ENCODE measurements at places on chromosomes 7 and 10.
A peak's percentile ranks its signal among the peaks of the same experiment; 100 is the strongest.

- no peak for DNase-seq
These were observed 86.4 kb upstream of the SAMD8 start for GRCh38 chr10:75024971-75025523.

DNA sequence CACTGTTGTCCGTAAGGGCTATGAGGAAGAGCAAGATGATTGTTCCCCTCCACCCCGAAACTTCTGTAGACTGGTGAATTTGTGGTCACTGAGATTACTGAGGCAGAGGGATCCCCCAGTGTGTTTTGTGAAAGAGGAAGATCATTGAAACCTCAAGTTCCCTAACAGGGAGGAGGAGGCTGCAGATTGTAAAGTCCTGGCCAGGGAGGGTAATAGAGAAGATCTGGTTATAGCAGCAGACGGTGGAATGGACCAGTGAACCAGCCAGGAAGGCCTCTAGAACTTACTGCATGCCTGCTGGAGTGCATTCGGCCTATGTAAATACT is 31.1 kb downstream of the LMTK2 start:
- no peak for DNase-seq

- no peak for DNase-seq
These were observed 96.9 kb upstream of the LRRTM3 start for GRCh38 chr10:66828957-66829356.

GRCh38 chr10:119041326-119041725 is 11.8 kb downstream of the NANOS1 start:
- no peak for DNase-seq

- DNase-seq: no peak
These were observed 111.3 kb upstream of the CHST15 start for GRCh38 chr10:124204726-124205125.

DNA sequence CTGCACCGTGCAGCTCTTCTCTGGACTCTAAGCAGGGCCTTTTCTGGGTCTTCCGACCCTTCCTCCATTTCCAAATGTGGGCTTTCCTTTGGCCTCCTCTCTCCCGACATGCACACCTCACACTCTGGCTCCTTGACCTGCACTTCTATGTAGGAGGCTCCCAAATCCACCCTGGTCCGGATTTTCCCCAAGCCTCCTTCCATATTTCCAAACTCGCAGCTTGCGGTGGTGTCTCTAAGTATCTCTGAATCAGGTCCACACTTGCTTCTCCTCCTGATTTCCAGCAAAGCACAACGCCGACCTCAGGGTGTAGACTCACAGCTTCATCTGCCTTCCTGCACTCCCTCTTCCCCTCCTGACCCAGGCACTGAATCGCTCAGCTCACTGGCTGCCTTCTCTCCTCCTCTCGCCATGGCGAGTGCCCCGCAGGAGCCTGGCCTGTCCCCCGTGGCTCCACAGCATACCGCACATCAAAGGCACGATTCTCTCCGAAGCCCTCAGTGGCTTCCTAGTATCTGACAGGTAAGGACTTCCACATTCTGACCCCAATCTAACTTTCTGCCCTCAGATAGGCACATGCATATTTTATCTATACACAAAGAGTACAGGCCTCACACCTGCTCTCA is 27.8 kb downstream of the DIP2C start:
- DNase-seq: no peak

GRCh38 chr10:816958-817357 is 114.5 kb downstream of the LARP4B start:
- no peak for DNase-seq

DNA sequence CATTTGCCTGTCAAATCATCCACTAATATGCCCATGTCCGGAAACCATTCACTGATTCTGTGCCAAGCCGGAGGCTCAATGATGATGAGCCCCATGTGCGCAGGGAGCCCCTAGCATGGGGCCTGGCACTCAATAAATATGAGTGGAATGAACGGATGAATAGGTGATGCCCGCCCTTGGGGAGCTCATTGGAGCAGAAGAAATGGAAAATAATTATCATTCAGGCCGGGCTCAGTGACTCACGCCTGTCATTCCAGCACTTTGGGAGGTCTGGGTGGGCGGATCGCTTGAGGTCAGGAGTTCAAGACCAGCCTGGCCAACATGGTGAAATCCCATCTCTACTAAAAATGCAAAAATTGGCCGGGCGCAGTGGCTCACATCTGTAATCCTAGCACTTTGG is 11.0 kb downstream of the RHBDD2 start:
- DNase-seq: no peak

DNA sequence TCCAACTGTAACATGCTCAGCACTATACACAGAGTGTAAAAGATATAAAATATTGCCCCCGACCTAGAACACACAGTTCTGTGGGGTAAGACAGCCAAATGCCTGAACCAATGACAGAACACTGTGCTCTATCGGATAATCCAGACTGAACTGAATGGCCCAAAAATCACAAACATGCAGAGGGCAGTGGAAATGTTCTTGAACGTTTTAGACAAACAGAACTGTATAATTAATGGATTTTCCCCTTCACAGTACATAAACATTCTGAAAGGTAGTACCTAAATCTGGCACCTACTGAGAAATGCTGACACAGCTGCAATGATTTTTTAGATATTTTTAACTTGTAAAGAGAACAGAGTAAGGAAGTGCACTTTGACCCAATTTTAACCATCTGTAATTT is 33.4 kb downstream of the PARD3 start:
- no peak for DNase-seq

GRCh38 chr10:125549653-125550052 is 133.3 kb downstream of the TEX36 start:
- DNase-seq: no peak

- DNase-seq: no peak
These were observed 15.9 kb downstream of the UBN2 start for GRCh38 chr7:139246905-139247304.

DNA sequence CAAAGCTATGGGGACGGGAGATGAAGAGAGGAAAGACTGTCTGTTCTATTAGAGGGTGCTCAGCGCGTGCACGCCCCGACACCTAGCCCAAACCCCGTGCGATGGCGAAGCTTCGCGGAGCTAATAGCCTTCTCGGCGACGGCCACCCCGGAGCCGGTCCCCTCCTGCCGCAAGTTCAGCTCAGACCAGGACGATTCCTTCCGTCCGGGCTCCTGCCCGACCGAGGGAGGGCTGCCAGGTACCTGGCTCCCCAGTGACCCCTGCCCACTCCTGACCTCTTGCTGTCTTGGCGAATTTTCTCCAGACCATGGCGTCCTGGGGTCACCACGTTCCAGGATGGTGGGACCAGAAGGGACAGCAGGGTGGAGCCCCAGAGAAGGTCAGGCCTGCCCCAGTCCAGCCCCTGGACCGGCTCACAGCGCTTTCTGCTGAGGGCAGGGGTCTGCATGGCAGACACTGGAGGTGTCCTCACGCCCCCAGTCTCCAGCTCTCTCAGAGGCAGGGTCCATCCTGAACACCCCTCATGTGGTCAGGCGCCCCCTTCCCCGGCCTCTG is 36.7 kb downstream of the UNCX start:
- DNase-seq: no peak

DNA sequence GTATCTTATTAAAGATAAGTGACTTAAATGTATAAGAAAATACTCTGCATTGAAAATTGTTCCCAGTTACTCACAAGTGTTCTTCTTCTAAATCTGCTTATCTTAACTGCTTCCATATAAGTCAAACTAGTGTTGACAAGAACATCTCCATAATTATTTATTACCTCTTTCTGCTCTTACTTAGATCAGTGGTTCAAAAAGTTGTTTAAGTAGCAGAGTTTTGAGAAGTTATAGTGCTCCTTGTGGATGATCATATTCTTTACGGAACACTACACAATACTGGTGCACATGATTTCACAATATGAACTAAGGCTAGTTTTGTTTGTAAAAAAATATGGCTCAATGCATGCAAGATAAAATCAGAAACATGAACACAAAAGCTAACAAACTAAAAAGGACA is 168.4 kb downstream of the SEMA3D start:
- DNase-seq: no peak

DNA sequence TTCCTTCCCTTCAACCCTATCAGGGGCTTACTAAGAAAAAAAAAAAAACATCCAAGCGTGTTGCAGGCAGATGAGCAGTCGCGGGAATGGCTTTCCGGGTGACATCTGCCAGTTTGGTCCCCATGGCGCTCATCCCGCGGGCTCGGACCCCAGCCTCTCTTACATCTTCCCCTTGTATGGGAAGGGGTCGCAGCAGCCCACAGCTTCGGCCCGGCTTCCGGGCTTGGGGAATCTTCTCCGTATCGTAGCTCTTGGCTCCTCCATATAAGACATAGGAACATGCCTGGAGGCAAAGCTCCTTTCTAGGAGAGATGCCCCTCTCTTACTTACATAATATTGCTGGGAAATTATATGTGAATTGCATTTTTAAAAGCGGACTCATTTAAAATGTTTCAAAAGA is 99.5 kb downstream of the CUX1 start:
- no peak for DNase-seq

DNA sequence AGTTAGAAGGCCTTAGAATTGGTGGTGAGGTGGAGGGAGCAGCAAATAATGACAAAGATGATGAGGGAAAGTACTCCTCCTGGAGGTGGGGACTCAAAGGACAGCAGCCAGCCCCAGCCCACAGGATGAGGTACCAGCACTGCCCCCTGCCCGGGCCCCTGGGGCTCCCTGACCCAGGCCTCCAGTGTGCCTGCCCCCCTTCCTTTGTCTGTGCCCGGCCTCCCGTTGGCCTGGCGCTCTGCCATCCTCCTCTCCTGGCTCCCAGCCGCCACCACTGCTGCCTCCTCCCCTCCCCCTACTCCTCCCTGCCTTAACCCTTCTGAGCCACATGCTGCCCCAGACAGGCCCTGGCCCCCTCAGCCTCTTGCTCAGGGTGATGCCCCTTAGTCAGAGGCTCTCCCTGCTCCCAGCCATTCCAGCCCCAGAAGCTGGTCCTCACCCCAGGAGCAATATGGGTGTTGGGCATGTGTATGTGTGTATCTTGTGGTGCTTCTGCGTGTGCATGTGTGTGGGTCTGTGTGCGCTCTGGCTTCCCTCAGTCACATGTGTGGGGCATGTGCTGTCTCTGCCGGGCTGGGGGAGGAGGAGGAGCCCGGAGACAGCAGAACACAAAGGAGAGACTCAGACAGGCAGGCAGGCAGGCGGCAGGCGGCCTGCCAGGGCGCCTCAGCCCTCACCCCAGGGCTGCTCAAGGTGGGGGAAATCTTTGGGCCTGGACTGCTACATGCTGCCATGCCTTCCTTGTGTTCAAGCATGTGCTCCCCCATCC is 2.6 kb downstream of the LDB1 start:
- DNase-seq: peak; percentile 53

DNA sequence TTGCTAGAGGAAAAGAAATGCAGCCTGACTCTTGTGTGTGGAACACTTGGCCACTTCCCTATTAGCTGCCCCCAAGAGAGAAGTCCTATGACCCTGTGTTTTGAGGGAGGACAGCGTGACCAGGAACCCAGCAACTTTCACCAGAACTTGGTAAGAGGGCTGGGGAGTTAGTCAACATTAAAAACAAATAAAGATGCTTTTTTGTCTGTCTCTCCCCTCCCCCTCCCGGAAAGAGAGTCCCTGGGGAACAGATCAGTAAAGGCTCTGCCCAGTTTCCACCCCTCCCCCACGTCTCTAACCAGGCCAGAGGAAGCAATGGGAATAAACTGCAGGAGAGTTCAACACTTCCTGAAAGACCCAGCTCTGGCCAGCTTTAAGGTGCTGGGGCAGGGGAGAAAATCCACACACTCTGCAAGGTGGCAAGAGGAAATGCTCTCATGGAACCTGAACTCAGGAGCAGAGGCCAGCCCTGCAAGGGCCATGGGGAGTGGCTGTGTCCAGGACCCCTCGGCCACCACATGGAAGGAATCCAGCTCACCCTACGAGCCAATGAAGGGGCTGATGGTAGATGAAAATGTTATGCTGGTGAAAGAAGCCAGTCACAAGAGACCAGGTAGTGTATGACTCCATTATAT is 21.5 kb downstream of the SH3PXD2A start:
- DNase-seq: peak; percentile 29

DNA sequence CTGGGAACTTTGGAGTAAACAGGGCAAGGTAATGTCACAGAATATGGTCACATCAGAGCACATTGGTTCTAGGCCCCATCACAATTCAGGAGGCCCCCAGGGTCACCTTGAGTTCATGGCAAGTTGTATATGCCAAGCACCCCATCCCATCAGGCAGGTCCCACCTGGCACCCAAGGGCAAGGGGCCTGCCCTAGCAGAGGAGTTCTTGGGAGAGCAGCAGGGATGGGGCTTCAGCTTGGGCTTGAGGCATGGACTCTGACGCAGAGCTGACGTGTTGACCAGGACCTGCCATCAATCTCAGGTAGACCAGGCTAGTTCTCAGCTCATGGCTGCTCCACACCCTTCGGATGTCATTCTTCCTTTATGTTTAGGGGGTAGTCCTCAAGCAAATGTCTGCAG is 20.9 kb downstream of the PLAC9 start:
- no peak for DNase-seq

DNA sequence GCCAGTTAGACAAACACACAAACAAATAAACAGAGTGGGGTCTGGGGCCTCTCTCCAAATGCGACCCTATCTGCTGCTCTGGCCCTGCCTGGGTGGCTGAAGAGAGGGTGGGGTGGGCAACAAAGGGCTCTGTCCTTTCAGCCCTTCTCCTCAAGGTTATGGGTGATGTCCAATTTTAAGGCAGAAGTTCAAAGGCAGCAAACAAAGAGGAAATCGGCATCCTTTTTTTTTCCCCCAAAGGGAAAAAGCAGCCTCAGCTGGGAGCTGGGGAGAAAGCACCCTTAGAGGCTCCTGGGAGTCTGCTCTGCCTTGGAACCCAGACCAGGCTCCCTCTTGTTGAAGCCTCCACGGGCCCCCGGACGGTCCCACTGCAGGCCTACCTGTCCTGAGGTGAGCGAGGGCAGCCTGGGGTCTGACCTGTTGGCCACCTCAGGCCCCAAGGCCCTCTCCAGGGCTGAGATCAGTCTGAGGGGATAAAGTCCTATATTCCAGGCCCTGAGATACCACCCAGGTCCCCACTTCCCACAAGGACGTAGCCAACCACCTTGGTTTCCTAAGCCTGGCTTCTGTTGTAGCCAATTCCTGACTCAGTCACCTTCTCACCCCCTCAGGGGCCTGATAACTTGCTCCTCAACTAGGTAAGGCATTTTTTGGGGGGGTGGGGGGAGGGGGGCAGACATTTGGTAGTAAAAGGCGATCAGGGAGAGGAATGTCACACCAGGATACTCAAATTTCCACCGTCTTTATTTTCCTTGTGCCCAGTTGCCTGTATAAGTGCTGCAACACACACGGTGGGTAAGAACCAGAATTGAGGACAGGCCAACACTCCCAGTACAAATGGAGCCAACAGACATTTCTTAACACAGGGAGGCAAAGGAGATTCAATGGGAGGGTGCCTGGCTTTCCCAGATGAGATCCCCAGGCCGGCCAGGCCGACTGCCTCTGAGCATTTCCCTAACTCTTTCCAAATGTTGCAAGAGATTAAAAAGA is 4.3 kb downstream of the HOXA11 start:
- DNase-seq: no peak

DNA sequence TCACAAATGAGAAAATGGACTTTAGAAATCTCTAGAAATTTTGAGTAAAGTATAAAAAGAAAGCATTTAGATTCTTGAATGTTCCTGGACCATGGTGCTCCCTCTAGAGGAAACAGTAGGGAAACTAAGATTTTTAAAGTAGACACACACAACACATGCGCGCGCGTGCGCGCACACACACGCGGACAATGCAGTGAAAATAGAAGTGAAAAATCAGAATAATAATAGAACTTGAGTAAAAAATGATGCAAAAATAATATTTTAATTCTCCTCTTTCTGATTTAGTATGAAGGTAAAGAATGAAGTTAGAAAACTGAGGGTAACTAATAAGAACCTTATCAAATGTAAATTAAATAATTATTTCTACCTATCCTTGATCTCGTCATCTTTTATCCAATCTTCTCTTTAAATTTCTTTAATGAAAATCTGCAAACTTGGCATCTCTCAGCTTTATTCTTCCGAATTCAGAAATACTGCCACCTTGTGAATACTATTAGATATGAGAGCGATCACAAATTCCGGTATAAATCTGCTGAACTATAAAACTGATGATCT is 117.0 kb upstream of the AMPH start:
- DNase-seq: peak; percentile 38
